Head of caudate nucleus (tissue), 42 donors: ENCODE measurements at places on chromosomes 3 and 15.

GRCh38 chr15:60134609-60135008 is 130.5 kb downstream of the FOXB1 start:
- no peak for DNase-seq

- no peak for DNase-seq
Observed at GRCh38 chr3:126867863-126868200, 115.1 kb upstream of the PLXNA1 start.

GRCh38 chr15:62940755-62941361 is 101.7 kb upstream of the TPM1 start:
- DNase-seq, result peak; percentile 65

- DNase-seq, result no peak
Observed at GRCh38 chr15:57288926-57289580, 87.3 kb upstream of the CGNL1 start.

- no peak for DNase-seq
Observed at GRCh38 chr3:139326707-139327106, 17.1 kb upstream of the MRPS22 start.

DNA sequence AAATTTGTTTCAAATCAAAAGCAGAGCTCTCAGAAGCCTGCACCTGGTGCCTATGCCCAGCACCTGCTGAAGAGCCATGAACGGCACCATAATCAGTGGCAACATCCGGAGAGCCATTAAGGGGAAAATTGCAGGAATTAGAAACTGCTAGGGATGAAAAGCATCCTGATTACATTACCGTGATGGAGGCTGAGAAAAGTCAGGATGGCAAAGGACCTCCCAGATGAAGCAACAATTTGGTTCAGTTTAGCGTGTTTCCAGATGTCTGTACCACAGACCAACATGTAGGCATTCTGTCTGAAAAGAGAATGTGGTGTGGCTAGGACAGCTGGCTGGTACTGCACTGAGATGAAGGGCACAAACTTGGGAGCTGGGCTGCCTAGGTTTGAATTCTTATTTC is 106.1 kb downstream of the EOMES start:
- no peak for DNase-seq

- DNase-seq, result no peak
Observed at GRCh38 chr15:88126695-88127431, 129.7 kb downstream of the NTRK3 start.

GRCh38 chr15:99123713-99124451 is 19.0 kb downstream of the SYNM start:
- peak; percentile 86 for DNase-seq

- no peak for DNase-seq
Observed at GRCh38 chr3:140439527-140439926, 238.3 kb upstream of the TRIM42 start.

- DNase-seq, result no peak
Observed at GRCh38 chr3:23752126-23752525, 53.6 kb upstream of the UBE2E1 start.

DNA sequence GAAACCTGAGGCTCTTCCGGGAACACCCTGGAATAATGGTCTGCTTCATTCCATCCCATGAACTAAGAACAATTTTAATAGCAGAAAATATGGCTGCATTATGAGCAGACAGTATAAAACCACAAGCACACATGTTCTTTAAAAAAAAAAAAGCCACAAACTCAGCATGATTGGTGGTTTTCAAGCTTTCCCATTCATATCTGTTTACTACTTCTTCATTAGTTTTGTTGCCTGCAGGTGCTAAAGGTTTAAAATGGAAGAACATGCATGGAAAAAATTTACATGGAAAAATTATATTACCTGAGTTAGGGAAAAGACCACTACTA is 137.9 kb upstream of the HES1 start:
- DNase-seq, result no peak

- peak; percentile 75 for DNase-seq
Observed at GRCh38 chr15:82647045-82647834, at the start of gene CPEB1. Gene CPEB1, minus strand, starts transcription at chr15:82647363. Its CDS starts 18,904 bp downstream, at chr15:82628459.

- DNase-seq, result no peak
Observed at GRCh38 chr3:194019398-194020165, 116.4 kb upstream of the HES1 start.

GRCh38 chr15:47293466-47294162 is 423.7 kb upstream of the SEMA6D start:
- DNase-seq, result peak; percentile 27

- DNase-seq, result no peak
Observed at GRCh38 chr3:139312959-139313358, 30.9 kb upstream of the MRPS22 start.

DNA sequence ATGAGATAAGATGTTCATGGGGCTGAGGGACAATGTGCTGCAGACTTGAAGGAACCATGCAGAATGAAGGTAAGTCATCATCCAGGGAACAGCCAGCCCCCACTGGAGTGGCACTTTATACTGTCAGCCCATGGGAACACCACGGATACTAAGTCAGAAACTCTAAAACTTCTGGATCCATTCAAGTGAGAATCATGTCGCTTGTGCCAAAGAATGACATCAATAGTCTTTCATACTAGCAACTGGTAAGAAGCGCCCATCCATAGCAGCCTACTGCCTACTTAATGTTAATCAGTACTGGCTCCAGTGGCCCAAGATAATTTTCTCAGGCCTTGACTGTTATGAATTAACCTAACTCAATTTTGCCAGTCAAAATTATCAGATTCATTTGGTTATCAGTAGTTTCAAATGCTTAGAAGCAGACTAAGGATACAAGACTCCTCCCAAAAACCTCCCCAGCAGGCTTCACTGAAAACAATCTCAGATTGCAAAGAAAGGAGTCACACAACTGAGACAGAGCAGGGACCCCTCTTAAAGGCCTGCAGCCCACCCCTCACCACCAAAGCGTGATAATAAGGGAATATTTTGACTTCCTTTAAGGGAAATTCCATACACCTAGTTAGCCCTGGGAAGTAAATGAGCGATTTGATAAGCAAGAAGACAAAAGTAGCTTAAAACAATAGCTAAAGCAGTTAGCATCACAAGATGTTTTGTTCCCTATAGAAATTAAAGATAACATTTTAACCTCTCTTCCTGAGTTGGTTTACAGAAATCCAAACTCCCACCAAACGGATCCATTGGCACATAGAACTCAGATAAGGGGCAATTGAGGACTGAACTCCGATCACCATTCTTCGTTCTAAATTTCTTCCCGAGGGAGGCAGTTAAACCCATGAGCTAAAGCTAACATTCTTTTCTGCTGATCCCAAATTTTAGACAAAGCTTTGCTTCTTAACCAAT is 98.8 kb downstream of the TGFBR2 start:
- DNase-seq, result no peak

DNA sequence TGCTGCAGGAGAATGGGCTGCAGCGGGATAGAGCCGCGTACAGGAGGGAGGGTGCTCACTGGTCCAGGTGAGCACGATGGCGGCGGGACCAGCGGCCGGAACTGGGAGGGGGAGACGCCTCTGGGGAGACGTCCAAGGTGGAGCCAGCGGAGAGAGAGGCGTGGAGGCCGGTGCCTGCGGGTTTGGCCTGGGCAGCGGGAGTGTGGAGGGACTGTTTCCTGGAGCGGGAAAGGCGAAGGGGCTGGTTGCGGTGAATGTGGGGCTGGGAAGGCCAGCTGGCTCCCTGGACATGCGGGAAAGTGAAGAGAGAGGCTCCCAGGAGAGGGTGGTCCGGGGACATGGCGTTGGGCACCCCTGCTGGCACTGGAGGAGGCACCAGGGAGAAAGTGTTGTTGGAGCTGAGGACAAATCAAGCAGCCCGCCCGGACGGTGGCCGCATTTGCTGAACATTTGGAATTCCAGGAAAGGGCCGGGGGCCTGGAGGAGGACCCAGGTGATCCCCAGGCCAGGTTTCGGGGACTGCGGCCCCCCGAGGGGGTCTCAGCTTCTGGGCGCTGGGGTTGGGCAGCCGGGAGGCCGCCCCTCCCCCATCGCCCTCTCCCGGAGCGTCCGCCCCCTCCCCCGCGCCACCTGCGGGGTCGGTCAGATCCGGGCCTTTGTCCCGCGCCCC is 34.3 kb downstream of the DNAJB8 start:
- DNase-seq, result no peak

DNA sequence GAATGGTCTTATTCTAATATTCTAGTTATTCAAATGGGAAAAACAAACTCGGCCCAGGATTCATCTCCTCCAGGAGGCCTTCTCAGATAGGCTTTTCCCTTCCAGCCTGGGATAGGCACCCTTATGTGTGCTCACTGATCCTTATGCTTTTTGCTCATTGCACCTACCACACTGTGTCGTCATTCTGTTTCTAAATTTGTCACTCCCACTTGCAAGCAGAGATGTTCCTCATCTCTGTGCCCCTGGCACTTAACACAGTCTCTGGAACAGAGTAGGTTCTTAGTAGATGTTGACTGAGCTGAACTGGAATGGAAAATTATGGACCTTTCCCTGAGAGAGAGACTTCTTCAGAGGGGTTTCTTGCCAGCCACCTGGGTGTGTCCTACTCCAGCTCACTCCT is 18.7 kb upstream of the SPG11 start:
- DNase-seq, result no peak

- no peak for DNase-seq
Observed at GRCh38 chr3:177680472-177680821, 483.2 kb upstream of the TBL1XR1 start.

- peak; percentile 63 for DNase-seq
Observed at GRCh38 chr3:190514413-190515153, 698 bp downstream of the IL1RAP start.

DNA sequence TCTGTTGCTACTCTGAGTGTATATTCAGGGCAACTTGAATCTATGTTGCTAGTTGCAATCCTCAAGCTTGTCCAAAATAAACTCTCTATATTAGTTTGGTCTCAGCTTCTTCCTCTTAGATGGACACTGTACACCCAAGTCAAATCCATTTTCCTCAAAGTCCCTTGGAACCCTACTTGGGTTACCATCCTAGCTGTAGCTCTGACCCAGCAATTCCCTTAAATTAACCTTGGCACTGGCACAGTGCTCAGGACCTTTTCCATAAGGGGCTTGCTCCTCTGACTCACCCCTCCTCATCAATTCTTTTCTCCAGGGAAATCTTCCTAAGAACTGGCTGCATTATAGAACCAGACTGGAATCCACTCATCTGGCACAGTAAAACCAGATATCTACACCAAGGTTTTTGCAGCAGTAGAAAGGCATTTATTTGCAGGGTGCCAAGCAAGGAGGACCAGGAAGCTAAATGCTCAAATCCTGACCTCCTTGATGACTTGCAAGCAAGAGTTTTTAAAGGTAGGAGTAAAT is 44.9 kb upstream of the B3GALNT1 start:
- DNase-seq, result no peak

DNA sequence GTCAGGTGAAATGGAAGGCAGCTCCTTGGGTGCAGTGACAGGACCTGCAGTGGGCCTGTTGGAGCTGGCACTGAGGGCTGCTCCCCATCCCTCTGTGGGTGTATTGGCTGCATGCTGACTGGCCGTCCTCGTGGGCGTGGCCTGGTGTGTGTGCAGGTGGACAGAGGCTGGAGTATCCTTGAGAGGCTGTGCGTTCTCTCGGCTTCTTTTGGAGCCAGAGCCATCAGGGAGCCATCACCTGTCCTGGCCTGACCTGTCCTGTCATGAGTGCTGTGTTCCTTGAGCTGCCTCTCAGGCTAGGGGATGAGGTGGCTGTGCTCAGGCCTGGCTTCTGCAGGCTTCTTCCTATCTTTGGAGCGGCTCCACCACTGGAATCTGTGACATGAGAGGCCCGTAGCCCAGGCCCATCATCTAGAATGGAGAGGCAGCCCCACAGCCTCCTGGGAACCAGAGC is 61.5 kb downstream of the APBA2 start:
- DNase-seq, result no peak

DNA sequence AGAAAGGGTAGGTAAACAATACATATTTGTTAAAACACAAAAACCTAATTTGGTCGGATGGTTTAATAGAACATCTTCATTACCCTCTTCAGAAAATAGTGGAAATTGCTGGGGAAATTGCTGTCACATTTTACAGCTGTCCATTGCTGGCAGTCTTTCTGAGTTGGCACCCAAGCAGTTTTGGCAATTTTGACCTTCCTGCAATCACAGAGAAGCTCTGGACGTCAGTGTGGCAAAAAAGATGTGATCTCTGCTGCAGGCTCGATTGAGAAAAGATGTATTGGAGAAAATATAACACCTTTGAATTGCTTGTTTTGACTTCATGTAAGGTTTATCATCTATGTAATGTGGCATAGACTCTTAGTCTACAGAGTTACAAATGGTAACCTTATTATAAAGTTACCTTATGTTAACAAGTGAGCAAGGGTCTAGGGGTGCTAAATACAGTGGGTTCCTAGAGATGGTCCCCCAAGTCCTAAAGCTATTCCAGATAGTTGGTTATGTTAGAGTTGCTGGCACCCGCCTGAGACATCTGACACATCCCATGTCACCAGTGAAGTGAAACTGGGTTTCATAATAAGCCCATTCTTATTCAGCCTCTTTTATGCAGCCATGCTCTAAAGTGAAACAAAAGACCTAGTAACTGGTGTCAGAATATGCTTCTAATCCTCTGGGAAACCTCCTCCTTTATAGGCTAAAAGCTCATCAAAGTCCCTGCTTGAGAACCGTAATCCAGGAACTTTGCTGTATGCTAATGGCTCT is 14.0 kb downstream of the UBE2E1 start:
- DNase-seq, result peak; percentile 33

GRCh38 chr3:157101486-157101885 is 58.5 kb downstream of the CCNL1 start:
- no peak for DNase-seq

GRCh38 chr15:77907824-77908751 is 169.4 kb downstream of the TBC1D2B start:
- DNase-seq, result no peak

DNA sequence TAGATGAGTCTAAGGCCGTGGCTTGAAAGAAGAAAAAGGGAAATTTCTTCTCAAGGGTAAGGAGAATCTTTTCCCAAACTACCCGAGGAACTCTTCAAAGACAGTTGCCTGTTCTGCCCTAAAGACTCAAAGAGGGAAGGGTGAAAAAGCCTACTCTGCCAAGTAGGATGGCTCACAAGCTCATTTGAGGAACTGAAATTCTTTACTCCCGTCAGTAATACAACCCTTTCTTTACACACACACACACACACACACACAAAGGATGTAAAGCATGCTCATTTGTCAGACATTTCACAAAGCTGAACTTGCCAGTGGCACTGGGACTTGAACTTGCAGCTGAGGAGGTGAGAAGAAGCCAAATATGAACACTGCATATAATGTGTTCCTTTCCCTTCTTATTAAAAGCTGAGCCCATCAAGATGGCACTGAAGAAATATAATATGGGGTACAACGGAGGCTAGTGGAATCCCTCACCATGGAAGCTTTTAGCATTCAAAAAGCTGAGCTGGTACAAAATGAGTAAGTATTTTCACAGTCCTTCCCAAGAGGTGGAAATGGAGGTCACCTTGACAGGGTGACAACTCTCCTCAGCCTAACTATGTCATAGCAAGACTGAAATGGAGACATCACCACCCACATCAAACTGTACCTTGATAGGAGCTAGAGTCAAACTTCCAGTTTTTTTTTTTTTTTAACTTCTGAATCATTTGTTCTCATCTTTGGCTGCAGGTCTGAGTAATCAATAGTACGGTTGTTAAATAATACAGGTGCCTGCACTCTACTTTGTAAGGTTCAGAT is 57.6 kb downstream of the TAFA4 start:
- DNase-seq, result no peak

- no peak for DNase-seq
Observed at GRCh38 chr3:132293251-132293650, 24.0 kb upstream of the ACP3 start.
